ENCODE measurements at places on chromosomes 6 and 20.

- DNase-seq = no peak
These were observed 31.8 kb upstream of the ZBP1 start for GRCh38 chr20:57651881-57652605.

DNA sequence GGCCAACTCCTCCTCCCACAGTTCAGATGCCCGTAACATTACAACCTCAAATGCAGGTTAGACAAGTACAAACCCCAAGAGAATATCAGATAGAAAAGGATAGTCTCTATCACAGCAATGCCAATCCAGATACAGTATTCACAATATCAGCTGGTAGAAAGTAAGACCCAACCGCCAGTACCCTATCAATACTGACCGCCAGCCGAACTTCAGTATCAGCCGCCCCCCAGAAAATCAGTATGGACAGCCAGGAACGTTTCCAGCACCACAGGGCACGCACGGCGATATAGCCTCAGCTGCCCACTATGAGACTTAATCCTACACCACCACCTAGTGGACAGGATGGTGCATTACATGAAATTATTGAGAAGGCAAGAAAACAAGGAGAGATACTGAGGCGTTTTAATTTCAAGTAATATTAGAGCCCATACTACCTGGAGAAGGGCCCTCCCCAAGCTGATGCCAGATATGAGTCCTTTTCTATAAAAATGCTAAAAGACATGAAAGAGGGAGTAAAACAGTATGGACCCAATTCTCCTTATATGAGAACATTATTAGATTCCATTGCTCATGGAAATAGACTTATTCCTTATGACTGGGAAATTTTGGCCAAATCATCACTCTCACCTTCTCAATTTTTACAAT, 17.6 kb upstream of the EIF2S2 start:
- peak; percentile 66 for DNase-seq

- no peak for DNase-seq
These were observed 21.7 kb downstream of the MTCL3 start for GRCh38 chr6:127497410-127497809.

DNA sequence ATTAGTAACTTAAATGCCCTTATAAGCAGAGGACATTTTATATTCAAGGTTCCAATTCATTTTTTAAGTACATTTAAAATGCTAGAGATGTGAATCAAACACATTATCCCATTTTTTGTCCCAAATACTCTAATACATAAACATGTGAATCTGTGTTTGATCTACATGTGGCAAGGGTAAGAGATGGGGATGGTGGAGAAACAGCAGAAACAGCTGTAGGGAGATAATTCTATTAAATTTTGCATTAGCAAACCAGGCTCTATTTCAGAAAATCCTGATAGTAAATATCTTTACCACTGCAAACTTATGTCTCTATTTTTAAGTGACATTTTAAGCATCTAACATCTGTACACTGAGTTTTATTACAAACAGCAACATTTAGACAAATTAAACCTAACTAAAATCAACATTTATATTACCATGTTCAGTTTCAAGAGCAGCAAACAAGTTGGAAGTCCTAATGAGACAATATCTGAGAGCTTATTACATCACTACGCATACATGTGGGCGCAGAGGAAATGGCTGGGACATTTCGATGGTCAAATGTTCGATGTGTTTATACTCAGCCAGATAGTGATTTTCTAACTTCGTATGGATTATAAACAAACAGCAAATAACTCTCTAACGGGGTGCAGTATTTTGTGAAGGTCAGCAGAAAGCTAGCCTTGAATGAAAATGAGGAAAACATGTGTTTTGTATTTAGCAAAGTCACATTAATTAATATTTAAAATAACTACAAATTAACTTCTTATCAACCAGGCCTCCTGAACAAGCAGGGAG, 165.1 kb downstream of the GJA1 start:
- no peak for DNase-seq

DNA sequence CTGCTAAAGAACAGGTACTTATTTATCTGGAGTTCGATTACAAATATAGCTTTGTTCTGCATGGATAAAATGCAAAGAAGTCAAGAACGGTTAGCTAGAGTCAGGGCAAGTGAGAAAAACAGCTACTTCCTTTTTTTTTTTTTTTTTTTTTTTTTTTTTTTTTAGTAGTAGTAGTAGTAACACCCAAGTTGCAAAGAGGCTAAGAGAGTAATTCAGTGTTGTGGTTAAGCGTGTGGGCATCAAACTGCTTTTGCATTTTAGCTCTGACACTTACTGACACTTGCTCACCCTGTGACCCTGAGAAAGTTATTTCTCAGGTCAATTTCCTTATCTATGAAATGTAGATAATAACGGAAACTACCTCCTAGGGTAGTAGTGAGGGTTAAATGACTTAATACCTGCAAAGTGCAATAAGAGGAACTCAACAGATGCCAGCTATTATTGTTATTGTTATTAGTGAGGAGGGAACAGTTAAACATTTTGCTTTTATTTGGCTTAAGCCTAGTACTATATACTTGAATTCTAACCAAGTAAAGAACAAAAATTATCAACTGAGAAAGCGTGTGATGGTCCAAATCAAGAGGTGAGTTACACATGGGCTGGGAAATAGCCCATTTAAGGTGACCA, 86.7 kb upstream of the BACH2 start:
- no peak for DNase-seq

- DNase-seq = no peak
These were observed 69.4 kb downstream of the SLC22A3 start for GRCh38 chr6:160417550-160417949.

DNA sequence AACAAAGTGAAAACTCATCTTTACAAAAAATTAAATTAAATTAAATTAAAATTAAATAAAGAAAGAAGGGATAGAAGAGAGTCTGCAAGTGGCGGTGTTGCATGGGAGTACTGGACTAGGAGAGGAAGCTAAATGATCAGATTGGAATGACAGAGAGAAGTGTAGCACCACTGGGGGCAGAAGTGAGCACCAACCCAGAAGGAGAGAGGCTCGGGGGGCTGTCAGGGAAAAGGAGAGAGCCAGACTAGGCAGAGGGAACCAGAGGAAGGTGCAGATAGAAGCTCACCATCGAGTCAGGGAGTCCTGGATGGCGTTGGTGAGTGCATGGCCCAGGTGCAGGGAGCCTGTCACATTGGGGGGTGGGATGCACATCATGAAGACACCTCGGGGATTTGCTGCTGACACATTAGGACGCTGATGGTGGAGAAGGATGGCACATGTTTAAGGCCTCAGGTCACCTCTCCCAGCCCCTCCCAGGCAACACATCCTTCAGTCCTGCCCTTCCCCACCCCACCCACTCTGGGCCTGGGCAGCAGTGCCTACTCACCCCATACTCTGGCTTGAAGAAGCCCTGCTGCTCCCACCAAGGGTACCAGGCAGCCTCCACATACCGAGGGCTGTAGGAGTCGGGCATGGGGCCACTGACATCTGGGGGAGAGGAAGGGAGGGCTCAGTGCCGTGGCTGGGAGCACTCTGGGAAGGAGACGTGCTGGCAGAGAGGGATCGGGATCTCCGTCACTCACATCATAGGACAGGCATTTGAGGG, 4.0 kb downstream of the VARS1 start:
- DNase-seq = peak; percentile 72

GRCh38 chr6:57307850-57308249, 9.6 kb upstream of the PRIM2 start:
- DNase-seq = no peak

GRCh38 chr6:107972413-107973096, 14.5 kb upstream of the SEC63 start:
- DNase-seq = no peak
